ENCODE measurements at places on chromosomes 1 and 21.
A peak's percentile ranks its signal among the peaks of the same experiment; 100 is the strongest.

- no peak for DNase-seq
Observed at GRCh38 chr1:32791881-32792280, 25.3 kb downstream of the YARS1 start.

DNA sequence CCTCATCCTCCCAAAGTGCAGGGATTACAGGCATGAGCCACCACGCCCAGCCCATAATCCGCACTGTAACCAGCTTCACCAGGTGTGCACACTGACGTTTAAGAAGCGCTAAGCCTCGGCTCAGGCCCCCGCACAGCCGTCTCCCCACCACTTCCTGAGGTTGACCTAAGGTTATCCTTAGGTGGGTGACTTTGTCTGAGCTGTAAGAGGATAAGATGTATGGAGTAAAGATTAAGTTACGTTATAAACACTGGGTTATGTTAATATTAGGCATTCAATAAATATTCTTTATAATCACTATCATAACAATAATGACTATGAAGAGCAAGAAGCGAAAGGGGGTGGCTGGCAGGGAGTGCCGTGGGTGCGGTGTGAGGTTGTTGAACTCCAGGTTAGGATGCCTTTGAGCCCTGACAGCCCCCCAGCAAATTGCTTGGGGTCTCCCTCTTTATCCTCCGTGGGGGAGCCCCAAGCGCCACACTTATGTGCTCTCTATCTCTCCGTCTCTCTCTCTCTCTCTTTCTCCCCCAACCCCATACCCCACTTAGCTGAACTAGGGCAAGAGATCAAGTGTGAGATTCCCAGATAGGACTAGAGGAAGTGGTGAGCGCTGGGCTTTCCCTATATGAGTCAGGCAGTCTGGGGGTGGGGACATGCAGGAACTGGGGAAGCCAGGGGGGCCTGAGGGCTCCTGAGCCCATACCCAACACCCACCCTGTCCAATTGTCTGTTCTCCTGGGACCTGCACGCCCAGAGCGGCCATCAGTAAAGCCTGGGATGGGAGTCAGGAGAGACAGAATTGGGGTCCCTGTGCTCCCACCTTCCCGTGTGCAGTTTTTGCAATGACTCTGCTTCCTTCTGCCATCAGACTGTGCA is 7.6 kb downstream of the EFHD2 start:
- DNase-seq, result peak; percentile 48

- DNase-seq, result peak; percentile 86
Observed at GRCh38 chr1:21324368-21325141, 34.3 kb upstream of the ECE1 start.

GRCh38 chr1:185670187-185670627 is 64.0 kb upstream of the HMCN1 start:
- peak; percentile 50 for DNase-seq

GRCh38 chr1:84985365-84985764 is 11.5 kb downstream of the MCOLN2 start:
- no peak for DNase-seq

GRCh38 chr21:38660333-38661196 is 145.2 kb upstream of the ETS2 start:
- DNase-seq, result peak; percentile 23

DNA sequence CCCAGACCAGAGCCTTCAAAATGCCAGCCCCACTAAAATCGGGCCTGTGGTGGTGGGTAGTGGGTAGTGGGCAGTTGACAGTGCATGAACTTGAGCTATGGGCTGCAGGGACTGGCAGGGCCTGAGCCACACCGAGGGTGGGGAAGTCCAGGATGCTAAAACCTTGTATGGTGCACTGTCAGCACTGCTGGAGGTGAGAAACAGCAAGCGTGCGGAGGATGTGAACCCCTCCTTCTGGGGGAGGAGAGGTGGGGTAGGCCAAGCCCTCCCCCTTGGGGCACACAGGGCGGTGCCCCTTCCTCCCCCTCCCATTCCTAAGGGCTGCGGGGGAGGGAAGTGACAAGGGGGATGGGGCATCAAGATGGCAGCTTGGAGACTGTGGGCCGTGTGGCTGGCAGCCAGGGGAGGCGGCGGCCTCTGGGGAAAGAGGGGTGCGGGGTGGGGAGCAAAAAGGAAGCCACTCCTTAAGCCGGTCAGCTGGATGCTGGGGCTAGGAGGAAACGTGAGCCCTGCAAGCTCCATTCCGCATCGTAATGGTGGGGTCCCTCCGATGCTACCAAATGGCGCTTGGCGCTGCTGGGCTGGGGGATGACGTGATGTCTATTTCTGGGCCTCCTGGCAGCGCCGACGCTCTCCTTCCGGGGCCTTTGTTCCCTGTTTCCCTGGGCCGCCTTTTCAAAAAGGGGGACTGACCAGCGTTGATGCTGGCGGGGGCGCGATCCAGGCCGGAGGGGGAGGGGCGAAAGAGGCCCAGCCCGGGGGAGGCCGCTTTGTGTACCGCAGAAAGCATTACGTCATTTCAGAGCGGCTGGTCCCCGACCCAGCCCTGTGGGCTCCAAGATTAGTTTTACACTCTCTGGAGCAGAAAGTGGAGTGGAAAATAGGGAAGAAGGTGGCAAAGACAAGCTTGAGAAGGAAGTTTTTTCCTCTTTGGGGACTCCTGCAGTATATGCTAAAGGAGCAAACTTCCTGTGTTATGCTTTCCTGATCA is 809 bp downstream of the SYT11 start:
- peak; percentile 78 for DNase-seq

DNA sequence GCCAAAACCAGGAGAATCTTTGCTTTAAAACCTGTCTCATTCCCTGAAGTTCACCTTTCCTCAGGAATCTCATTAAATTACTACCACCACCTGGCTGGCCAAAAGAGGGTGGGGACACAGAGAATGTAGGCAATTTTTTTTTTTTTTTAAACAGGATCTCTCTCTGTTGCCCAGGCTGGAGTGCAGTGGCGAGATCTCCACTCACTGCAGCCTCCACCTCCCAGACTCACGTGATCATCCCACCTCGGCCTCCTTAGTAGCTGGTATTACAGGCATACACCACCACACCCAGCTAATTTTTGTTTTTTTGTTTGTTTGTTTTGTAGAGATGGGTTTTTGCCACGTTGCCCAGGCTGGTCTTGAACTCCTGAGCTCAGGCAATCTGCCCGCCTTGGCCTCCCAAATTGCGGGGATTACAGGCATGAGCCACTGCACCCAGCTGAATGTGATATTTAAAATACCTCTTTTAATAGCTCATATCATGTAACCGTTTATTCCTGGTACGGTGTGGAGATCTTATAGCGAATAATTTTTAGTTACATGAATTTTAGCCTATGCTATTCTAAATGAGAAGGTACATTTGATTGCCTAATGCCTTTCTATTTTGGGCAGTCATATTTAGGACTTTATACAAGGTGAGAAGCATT is 84.5 kb downstream of the POU2F1 start:
- no peak for DNase-seq

GRCh38 chr1:41391834-41392527 is 30.7 kb downstream of the FOXO6 start:
- no peak for DNase-seq

- no peak for DNase-seq
Observed at GRCh38 chr1:157157501-157158190, 19.5 kb upstream of the ETV3 start.

- DNase-seq, result peak; percentile 14
Observed at GRCh38 chr1:183323849-183324683, 94.1 kb downstream of the NMNAT2 start.

DNA sequence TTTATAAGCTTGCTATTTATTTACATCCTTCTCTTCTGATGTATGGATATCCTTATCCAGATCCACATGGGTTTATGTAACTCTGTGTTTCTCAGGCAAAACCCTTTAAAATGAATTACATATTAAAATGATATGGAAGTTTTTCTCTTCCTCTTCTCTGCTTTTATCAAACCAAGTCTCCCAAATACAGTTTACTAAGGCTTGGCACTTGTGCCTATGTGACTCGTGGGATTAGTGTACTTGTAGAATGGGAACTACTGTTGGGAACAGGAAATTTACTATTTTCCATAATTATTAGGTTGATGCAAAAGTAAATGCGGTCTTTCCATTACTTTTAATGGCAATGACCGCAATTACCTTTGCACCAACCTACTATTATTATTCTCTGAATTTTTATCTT is 14.8 kb downstream of the SIM2 start:
- no peak for DNase-seq

DNA sequence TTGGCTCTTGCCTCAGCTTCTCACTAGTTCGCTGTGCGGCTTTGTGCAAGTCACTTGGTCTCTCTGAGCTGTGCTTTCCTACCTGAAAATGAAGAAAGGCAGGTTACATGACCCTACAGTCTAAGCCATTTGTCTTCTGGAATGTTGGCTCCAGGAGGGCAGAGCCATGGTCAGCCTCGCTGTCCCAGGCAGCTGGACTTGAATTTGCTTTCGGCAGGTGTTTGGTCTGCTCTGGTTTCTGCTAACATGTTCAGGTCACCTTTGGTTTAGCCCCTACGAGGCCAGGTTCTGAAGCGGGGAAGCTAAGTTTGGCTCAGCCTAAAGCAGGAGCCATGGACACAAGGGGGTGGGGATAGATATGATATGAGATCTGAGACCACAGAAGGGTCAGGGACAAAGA is 19.1 kb downstream of the LRRC38 start:
- no peak for DNase-seq

DNA sequence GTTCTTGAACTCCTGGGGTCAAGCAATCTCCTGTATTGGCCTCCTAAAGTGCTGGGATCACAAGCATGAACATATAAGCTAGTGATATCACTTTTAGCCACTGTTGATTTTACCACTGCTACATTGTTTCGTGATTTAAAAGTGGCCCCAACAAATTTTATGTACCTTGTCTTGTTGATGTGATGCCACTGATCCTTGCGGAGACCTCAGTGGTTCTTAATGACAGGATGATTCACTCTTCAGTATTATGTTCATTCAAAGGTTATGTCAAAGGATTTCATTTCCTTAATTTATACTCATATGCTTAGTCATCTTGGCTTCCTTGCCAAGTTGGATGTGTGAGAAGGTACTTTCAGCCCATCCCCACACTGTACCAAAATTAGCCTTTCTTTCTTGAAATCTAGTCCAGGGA is 12.1 kb downstream of the PRKACB start:
- DNase-seq, result no peak

- DNase-seq, result no peak
Observed at GRCh38 chr21:7916329-7917303, 2604.8 kb upstream of the TPTE start.

- no peak for DNase-seq
Observed at GRCh38 chr1:3922851-3923250, 22.8 kb upstream of the C1orf174 start.

DNA sequence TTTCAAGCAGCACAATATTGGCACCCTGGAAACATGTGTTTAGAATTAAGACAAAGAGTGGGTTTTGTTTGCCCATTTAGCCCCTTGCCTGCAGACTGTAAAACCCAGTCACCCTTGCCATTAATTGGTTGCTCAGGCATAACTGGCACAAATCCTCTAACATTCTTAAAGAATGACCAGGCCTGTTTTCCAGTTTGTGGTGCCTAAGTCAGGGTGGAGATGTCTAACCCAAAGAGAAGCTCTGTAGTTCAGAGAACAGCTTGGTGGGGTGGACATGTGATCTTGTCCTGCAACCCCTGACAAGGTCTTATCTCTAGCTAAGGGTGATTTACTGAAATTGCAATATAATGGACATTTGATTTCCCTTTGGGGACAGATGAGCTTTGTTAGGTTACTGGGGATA is 8.8 kb upstream of the ANGPTL7 start:
- DNase-seq, result no peak

All from activated T-cell treated with anti-CD3 and anti-CD28 coated beads, Interleukin-2, amount 50 U/mL, for 72 hours (primary cell).